ENCODE measurements at places on chromosomes 16 and 17.

DNA sequence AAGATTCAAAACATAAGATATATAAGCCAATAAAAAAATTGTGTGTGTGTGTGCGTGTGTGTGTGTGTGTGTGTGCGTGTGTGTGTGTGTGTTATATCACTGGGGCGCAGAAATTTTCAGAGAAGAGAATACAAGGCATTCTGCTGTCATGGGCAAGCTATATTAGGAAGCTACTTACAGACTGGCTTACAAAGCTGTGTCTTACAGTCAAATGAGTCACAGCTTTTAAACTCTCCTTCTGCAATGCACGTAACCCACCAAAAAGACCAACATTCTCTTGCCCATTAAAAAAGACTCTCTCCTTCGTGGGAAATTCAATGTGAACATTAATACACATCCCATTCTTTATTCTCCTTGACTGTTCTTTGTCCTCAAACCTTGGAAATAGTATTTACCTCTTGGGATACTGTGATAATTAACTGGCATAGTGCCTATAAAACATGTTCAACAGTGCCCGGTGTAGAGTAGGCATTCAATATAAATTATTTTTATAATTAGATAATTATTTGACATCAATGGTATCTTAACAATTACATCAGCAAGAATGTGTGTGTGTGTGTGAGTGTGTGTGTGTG, 860.4 kb upstream of the SOX9 start:
- DNase-seq: no peak

DNA sequence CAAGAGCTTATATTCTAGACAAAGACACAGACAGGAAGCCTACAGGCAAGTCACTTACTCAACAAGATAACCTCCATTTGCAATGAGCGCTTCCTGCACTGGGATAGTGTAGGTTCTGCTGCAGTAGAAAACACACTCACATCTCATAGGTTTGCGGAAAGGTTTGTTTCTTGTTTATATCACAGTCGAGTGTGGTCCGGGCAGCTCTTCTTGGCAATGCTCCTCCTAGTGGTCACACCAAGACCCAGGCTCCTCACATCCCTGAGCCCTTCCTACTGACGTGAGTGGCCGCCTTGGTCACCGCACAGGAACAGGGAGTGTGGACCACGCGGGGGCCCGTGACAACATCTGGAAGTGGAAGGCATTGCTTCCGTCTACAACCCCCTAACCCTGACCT, 48.0 kb upstream of the RBFOX3 start:
- no peak for DNase-seq

GRCh38 chr17:77801545-77802332, 156.8 kb upstream of the TNRC6C start:
- no peak for DNase-seq

DNA sequence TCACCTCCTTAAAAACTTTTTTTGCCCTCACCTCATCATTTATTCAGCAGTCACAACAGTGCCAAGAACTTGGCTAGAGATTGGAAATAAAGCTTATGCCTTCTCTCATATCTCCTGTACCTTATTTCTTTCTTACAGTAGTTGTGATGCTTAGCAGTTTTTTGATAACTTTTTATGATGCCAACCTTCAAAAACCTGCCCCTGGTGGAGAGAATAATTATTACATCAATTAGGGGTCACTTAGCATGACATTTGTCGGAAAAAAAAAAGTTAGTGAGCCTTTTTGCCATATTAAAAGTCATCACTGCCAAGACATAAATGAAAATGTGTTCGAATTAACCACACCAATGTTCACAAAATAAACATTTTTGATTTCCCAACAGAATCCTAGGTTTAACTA, 296.6 kb downstream of the WWOX start:
- DNase-seq: no peak

GRCh38 chr17:13001991-13002615, 15.7 kb downstream of the ELAC2 start:
- no peak for DNase-seq

DNA sequence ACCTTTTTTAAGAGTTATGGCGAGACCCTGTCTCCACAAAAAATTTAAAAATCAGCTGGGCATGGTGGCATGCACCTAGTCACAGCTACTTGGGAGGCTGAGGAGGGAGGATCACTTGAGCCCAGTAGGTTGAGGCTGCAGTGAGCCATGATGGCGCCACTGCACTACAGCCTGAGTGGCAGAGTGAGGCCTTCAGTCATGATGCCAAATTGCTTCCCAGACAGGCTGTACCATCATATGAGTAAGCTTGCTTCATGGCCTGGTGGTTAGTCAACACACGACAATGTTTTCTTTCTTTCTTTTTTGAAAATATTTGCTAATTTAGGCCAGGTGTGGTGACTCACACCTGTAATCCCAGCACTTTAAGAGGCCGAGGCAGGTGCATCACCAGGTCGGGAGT, 12.5 kb downstream of the NTAN1 start:
- no peak for DNase-seq

GRCh38 chr16:46882304-46882939, 1.7 kb upstream of the GPT2 start:
- no peak for DNase-seq

- no peak for DNase-seq
Observed at GRCh38 chr17:29733166-29733565, 110.5 kb upstream of the CORO6 start.

DNA sequence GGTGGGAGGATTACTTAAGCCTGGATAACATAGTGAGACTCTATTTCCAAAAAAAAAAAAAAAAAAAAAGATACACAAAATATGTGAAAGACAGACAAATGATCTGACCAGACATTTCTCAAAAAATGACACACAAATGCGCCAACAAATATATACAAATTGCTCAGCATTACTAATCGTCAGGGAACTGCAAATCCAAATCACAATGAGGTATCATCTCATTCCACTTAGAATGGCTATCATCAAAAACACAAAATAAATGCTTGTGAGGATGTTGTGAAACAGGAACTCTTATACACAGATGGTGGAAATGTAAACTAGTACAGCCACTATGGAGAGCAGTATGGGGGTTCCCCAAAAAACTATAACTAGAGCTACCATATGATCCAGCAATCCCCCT, 62.4 kb downstream of the STX8 start:
- no peak for DNase-seq

DNA sequence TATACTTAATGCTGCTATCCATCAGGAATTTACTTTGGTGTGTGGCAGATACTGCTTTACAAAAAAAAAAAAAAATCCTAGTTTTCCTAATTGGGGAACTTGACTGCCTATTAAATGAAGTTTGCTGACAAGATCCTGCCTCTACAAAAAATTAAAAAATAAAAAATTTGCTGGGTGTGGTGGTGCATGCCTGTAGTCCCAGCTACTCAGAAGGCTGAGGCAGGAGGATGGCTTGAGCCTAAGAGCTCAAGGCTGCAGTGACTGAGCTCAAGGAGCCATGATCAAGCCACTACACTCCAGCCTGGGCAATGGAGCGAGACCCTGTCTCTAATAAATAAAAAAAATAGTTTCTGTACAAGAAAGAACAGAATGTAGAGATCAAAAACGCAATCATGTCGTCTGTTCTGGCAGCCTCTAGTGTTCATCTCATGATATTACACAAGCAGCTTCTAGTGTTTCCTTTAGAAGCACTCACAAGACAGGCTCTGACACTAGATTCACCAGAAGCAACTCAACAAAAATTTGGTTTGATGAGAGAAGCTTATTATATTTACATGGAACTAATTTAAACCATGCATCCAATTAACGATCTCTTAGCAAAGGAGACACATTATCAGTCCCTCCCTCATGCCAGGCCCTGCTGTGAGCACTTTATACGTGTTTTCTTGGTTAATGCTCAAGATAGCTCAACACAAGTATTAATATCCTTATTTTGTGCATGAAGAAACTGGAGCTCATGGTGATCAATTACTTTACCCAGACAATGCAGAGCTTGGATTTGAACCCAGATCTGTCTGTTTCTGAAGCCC, 6.8 kb upstream of the KRTAP17-1 start:
- DNase-seq: peak; percentile 11

DNA sequence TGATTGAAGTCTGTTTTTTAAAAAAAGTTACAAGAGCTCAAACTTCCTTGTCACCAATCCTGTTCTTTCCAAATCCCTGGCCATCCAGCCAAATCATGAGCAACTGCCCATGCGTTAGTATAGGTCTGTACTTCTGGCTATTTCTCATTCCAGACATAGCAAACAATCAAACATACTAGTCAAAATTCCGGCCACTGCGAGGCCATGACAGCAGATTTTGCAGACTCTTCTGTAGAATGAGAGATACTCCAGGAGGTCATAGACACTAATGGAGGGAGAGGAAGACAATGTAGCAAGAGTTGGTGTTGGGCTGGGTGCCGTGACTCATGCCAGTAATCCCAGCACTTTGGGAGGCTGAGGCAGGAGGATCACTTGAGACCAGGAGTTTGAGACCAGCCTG, 50.9 kb downstream of the BCL7C start:
- DNase-seq: no peak
